ENCODE measurements at places on chromosomes 7 and 10.

- DNase-seq = no peak
Measured at GRCh38 chr7:3259711-3260400, 41.2 kb upstream of the SDK1 start.

DNA sequence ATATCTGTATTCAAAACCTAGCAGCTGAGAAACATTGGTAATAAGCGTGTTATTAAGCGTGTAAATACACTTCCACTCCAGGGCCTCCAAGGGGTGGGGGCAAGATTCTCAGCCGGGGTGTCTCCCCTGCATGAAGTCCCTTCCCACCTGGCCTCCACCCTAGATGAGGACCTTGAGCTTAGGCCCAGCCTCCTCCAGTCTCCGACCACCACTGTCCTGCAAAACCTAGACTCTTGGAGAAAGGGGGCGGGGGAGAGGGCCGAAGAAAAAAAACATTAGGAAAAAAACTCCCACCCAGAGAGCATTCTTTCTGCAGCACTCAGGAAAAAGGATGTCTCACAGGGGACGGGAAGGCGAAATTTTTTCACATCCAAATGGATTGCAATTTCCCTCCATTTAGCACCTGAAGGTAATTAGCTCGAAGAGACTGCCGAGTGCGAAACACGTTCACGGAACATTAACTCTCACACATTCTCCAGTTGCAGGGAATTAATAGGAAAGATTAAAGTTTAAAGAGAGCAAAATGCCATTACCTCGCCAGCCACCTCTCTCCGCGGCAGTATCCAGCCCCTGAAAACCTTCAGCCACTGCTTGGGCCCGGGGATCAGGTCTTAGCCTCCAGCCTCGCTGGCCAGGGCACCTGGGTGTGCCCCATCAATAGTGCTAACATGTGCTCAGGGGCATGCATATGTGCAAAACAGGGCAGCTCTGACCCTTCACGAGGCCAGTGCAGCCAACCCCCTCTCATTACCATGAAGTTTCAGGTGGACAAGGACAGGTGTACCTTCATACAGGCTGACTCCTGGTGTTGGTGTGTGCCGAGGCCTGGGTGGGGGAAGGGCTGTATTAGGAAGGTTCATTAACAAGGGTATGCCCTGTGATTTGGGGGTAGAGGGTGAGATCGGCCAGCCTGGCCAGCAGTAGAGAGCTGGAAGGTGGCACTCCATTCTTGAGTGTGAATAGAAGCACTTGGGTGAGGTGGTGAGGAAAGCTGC, 77.2 kb downstream of the HIF1AN start:
- DNase-seq = no peak

DNA sequence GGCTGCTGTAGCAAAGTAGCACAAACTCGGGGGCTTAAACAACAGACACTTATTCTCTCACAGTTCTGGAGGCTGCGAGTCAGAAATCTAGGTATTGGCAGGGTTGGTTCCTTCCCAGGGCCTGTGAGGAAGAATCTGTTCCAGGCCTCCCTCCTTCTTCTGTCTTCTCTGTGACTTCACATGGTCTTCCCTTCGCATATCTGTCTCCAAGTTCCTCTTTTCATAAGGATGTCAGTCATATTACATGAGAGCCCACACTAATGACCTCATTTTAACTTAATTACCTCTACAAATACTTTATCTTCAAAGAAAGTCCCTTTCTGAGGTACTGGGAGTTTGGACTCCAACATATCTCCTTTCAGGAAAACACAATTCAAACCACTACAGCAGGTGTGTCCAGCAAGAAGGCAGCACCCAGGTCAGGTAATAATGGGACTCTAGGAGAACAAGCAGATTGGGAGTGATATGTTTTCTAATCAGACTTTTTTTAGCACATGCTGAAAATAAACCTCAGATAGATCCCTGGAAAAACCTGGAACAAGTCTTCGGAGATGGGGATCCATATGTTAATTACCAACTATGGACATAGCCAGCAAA, 11.7 kb downstream of the CREB5 start:
- DNase-seq = no peak

DNA sequence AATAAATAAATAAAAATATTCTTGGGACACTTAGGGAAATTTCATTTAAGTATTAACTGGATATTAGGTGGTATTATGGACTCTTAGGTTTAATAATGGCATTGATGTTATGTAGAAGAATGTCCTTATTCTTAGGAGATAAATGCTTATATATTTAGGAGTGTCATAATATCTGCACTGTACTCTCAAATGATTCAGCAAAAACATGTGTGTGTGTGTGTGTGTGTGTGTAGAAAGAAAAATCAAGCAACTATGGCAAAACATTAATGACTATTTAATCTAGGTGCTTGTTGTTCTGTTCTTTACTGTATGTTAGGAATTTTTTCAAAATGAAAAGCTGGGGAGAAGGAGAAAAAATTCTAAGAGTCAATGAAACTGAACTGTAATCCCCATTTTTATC, 3.9 kb downstream of the ASNS start:
- no peak for DNase-seq

- no peak for DNase-seq
Measured at GRCh38 chr7:150890853-150891584, 38.7 kb downstream of the AOC1 start.

- no peak for DNase-seq
Measured at GRCh38 chr10:118564114-118564513, 31.3 kb downstream of the PRLHR start.

DNA sequence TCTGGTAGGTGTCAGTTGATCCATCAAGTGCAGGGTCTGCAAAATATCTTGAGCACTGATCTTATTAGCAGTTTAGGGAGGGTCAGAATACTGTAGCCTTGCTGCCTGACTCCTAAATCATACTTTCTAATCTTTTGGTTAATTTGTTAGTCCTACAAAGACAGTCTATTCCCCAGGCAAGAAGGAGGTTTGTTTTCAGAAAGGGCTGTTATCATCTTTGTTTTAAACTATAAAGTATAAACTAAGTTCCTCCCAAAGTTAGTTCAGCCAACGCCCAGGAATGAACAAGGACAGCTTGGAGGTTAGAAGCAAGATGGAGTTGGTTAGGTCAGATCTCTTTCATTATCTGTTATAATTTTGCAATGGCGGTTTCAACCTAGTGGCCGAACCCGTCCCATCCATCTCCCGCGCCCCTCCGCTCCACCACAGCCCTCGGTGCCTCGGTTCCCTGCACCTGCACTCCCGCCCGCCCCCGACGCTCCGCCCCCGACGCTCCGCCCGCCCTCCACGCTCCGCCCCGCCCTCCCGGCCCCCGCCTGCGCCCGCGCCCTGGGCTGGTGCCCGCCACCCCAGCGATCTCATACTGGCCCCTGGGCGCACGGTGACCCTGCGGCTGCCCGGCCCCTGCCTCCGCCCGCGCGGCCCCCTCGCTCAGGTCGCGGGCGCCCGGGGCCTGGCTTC, at the start of gene ADCK2:
TSS of gene ADCK2 (plus strand) at position 564 of the 681 bp plus-strand sequence. CDS start 386 bp downstream, outside the sequence.
- no peak for DNase-seq

- no peak for DNase-seq
Measured at GRCh38 chr10:602391-603005, 87.0 kb downstream of the DIP2C start.

- DNase-seq = no peak
Measured at GRCh38 chr7:47470567-47471357, 111.1 kb downstream of the TNS3 start.

DNA sequence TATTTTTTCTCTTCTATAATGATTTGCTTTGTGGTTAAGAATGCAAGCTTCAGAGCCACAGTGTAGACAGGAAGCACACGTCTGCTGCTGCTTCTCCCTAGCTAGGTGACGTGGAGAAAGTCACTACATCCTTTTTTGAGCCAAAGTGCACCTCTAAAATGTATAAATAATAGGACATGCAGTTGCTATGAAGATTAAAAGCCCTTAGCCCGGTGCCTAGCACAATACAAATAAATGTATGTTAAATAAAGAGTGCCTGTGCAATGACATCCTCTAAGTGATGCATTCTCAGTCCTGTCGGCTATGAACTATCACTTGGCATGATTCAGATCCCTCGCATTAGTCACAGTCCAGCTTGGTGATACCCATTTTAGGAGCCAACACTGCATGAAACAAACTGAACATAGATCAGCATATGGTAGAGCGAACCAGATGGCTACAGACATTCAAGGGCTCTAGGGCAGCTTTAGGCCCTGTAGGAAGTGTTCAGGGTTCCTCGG, 4.8 kb upstream of the TRDMT1 start:
- no peak for DNase-seq

GRCh38 chr7:51620706-51621105, 304.1 kb upstream of the COBL start:
- DNase-seq = no peak

Data from cerebellar nuclear complex (tissue), 1 donor.